Activated CD8-positive, alpha-beta memory T cell treated with anti-CD3 and anti-CD28 coated beads, Interleukin-2, amount 10 ng/mL, durations not matched to agents 7 days and 5 days (primary cell): ENCODE measurements at places on chromosomes 5 and 9. TPM values are rescaled to one million over a fixed set of nuclear protein-coding genes. Genes with fewer than 3 reads are reported as not detected.

DNA sequence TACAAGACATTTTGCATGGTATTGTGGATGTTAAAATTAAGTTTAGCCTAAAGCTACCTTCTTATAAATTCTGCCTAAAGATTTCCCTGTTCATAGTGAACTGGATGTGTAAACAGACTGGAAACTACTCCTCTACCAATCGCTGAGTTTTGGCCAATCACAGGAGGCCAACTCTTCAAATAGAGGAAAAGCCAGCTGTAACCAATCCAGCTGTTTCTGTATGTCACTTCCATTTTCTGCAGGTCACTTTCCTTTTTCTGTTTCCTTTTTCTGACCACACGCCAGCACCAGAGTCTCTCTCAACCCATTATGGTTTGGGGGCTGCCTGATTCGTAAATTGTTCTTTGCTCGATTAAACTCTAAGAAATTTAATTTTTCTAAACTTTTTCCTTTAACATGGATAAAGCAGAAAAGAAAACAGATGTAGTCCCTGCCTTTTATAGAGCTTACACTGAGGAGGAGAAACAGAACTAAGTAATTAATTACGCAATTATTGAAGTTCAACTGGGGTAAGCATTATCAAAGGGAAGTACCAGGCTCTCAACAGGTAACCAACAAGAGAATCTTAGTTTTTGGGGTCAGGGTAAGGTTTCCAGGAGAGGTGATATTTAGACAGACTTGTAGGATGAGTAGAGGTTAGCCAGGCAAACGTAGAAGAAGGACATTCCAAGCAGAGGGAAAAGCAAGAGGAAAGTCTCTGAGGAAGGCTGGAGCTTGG lies 27.7 kb downstream of the RANBP3L start:
- H3K36me3 ChIP-seq: no peaks in the 10 kb centered on the region
- no peak overlapping the region for H3K27ac ChIP-seq
- no peaks in the 10 kb centered on the region for H3K4me1 ChIP-seq
- no peak overlapping the region for H3K4me3 ChIP-seq
- H3K27me3 ChIP-seq: peaks cover 19% of the 10 kb centered on the region
- no peak for DNase-seq

DNA sequence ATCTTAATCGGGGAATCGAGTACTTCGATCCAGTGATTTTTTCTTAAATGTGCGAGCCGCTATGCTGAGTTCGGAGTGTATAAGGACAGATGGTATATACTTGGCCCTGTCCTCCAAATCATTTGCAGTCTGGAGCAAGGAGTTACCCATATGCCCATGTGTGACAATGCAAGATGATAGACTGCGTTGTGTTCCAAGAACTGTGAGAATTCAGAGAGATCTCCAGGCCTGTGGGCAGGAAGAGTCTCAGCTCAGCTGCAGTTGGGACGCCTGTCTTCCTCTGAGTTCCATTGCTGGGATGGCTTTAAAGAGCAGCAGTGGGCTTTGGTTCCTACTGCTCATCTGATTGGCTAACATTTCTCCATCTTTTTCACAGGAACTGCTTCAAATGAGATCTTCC lies 106.6 kb downstream of the ADAMTS16 start:
- H3K27ac ChIP-seq: no peak overlapping the region
- no peaks in the 10 kb centered on the region for H3K4me1 ChIP-seq
- no peaks in the 10 kb centered on the region for H3K36me3 ChIP-seq
- DNase-seq: no peak
- no peak overlapping the region for H3K4me3 ChIP-seq

DNA sequence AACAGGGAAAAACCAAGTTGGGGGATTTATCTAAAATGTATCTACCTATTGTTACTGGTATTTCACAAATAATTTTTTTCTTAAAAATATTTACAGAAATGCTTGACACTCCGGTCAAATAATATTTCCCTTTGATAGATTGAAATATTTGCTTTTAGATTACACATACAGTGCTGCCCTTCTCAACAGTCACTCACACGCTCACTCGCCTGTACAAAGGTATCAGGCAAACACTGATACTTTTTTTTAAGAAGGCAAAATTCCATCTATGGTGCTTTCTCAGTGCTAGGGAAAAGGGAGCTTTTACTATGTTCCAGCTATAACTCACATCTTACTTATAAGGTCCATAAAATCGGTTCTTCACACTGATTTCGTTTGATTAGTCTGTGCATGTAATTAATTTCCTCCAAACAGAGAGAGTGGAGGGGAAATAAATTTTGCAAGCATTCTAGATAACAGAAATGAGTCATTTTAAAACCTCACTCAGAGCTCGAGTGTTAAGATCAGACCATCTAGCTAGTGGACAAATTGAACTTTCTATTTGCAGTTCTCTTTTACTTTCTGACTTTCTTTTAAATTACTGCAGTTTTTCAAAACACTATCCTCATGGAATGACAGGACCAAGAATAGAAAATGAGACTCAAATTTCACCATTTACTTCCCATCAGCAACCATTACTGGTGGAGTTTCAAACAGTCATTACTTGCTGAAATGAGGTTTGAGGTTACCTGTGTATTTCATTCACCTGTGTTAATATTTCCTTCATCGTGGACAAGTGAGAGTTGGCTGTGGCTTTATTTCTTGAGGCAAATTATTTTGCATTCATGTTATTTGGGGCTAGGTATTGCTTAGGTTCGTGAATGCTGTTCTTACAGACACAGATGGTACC lies 273.2 kb downstream of the RAB3C start:
- peaks cover 40% of the 10 kb centered on the region for H3K27me3 ChIP-seq
- no peak overlapping the region for H3K4me3 ChIP-seq
- H3K27ac ChIP-seq: no peak overlapping the region
- no peaks in the 10 kb centered on the region for H3K36me3 ChIP-seq
- H3K4me1 ChIP-seq: peaks cover 6% of the 10 kb centered on the region
- no peak for DNase-seq

- no peak for DNase-seq
- peaks cover 3% of the 10 kb centered on the region for H3K27me3 ChIP-seq
- no peak overlapping the region for H3K4me3 ChIP-seq
- peaks cover 3% of the 10 kb centered on the region for H3K36me3 ChIP-seq
- H3K4me1 ChIP-seq: peaks cover 37% of the 10 kb centered on the region
These were observed 3.0 kb downstream of the NADK2 start for GRCh38 chr5:36238502-36239295.

- peaks cover 4% of the 10 kb centered on the region for H3K27me3 ChIP-seq
- H3K4me3 ChIP-seq: no peak overlapping the region
- H3K36me3 ChIP-seq: no peaks in the 10 kb centered on the region
- H3K4me1 ChIP-seq: peaks cover 11% of the 10 kb centered on the region
- no peak overlapping the region for H3K27ac ChIP-seq
These were observed 214.6 kb upstream of the C9orf72 start for GRCh38 chr9:27787891-27788290.

FCN2 gene
- not detected for total RNA-seq

CDKN2B gene
- total RNA-seq: 0.93 TPM
